ENCODE measurements at places on chromosomes 6 and 20.

DNA sequence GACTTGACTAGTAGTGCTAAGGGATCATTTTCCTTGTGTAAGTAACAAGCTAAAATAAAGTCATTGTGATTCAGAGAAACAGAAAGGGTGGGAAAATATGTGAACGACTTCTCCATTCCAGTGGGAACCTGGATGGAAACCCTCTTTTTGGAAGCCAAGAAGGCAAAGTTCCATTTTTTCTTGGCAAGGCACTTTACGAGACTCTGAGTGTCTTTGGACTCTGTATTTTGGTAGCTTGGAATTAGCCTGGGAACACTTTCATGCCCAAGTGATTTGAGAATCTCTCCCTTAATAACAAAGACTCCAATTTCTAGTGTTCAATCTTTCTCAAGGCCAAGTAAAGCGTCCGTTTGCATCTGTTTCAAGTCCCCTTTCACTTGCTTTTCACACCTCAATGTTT is 100.5 kb upstream of the SASH1 start:
- no peak for DNase-seq

- no peak for DNase-seq
Observed at GRCh38 chr6:69449887-69450286, 346.9 kb downstream of the LMBRD1 start.

DNA sequence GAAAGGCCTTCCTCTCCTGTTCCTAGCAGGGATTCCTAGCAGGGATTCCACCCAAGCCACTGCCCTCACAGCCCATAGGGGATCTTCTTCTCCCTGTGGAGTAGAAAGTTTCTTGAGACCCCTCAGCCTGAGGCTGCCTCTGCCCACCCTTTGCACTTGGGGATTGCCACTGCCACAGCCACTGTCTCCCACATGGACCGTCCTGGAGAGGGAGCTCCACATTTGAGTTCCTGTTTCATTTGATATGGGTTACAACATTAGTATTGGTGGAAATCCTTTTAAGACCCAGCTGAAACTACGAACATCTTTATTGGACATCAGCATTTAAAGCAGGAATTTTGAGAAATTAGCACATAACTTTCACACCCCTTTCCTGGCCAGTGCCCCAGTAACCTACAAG is 25.6 kb downstream of the HLA-G start:
- DNase-seq = no peak

GRCh38 chr20:52191916-52192718 is 538 bp upstream of the ZFP64 start:
- DNase-seq = peak; percentile 23

- DNase-seq = no peak
Observed at GRCh38 chr6:17869753-17870050, 117.7 kb downstream of the KIF13A start.
